LoVo (cell line): ENCODE measurements at places on chromosomes 6 and 20.

GRCh38 chr6:145885431-145885830 is 70.8 kb upstream of the FBXO30 start:
- DNase-seq, result no peak

- DNase-seq, result no peak
Measured at GRCh38 chr6:67265996-67266921, 1368.8 kb upstream of the ADGRB3 start.

- no peak for DNase-seq
Measured at GRCh38 chr6:56311061-56311460, 63.7 kb upstream of the COL21A1 start.

GRCh38 chr6:35454391-35455110 is 2.4 kb downstream of the FANCE start:
- no peak for DNase-seq

GRCh38 chr6:159212028-159212427 is 42.8 kb downstream of the FNDC1 start:
- DNase-seq, result no peak

GRCh38 chr6:109336221-109336961 is 45.9 kb downstream of the CD164 start:
- peak; percentile 85 for DNase-seq

DNA sequence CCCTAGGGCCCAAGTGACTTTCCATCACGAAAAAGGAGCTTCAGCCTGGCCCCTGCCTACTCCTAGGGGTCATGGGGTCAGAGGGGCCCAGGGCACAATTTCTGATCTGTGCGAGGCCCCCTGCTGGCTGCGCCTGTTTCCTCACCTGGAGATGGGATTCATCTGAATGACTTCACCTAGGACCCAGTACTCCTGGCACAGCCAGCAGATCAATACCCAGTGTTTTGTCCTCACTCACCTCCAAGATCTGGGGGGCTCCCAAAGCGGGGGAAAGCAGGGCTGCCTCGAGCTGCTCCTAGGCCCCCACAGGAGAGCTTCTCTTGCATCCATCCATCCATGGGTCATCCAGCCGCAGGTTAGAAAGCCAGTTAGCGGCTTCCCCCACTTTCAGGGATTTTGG is 33.8 kb downstream of the CD40 start:
- DNase-seq, result no peak
